Central memory CD8-positive, alpha-beta T cell (primary cell): ENCODE measurements at places on chromosomes 5 and 9.
A peak's percentile ranks its signal among the peaks of the same experiment; 100 is the strongest.

DNA sequence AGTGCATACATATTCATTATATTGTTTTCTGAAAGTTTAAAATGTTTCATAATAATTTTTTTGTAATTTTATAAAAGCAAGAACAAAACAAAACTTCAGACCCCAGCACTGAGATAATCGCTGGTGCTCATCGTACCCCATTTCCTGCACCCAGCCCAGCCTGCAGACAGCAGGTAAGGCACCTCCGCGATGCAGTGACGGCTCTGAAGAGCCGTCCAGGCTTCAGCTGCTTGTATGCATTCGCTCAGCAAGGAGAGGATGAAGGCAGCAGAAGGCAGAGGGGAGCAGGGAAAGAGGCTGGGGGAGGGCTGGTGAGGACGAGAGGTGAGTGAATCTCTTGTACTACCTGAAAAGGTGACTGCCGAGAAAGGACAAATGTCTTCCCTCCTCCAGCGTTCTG is 153.5 kb downstream of the TTLL11 start:
- H3K27ac ChIP-seq: no peak overlapping the region
- H3K4me1 ChIP-seq: no peaks in the 10 kb centered on the region
- DNase-seq: no peak
- no peaks in the 10 kb centered on the region for H3K27me3 ChIP-seq
- no peak overlapping the region for H3K4me3 ChIP-seq

- H3K27ac ChIP-seq: peak overlapping the region; percentile 93
- H3K27me3 ChIP-seq: no peaks in the 10 kb centered on the region
- H3K4me3 ChIP-seq: peak overlapping the region; percentile 88
- H3K36me3 ChIP-seq: peaks cover 5% of the 10 kb centered on the region
- peaks cover 25% of the 10 kb centered on the region for H3K4me1 ChIP-seq
Observed at GRCh38 chr5:77029376-77029885, 773 bp upstream of the AGGF1 start.

DNA sequence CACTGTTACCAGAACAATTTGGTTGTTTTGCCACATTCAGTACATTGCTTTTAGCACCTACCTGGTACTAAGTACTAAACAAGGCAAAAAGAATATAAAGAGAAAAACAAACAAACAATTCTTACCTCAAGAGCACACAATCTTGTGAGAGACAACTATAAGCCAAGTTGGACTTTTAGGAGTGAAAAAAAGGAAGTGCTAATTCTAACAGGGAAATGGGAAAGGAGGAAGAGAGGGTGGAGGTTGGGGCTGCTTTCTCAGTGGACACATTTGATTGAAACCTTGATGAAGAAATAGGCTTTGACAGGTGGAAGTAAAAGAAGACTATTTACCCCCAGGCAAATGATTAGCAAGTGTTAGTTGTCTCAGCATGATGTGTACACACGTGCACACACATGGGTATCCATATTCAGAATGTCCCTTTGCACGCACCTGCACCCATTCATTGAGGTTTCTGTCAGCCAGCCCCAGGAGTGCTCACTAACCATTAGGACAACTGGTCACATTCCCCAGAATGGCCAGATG is 302.6 kb downstream of the ACTL7B start:
- DNase-seq: no peak
- no peak overlapping the region for H3K27ac ChIP-seq
- H3K4me1 ChIP-seq: no peaks in the 10 kb centered on the region
- no peaks in the 10 kb centered on the region for H3K27me3 ChIP-seq

DNA sequence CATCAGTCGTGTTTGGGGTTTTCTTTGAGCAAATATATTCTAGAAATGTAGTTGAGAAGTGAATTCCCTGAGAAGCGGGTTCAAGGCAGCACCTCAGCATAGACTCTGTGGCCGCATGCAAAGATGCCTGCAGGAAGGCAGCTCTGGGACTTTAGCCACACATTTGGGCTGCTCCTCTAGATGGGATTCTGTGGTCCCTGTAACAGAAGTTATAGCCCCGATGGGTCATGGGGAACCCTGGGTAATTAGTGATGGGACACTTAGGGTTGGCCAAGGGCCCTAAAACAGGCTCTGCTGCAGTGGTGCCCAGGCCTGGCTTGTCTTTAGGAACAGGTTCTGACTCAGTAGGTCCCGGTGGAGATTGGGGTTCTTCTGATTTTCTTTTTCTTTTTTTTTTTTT is 36.8 kb downstream of the PHF2 start:
- no peaks in the 10 kb centered on the region for H3K27me3 ChIP-seq
- no peaks in the 10 kb centered on the region for H3K36me3 ChIP-seq
- DNase-seq: no peak
- no peak overlapping the region for H3K27ac ChIP-seq
- peaks cover 7% of the 10 kb centered on the region for H3K4me1 ChIP-seq

DNA sequence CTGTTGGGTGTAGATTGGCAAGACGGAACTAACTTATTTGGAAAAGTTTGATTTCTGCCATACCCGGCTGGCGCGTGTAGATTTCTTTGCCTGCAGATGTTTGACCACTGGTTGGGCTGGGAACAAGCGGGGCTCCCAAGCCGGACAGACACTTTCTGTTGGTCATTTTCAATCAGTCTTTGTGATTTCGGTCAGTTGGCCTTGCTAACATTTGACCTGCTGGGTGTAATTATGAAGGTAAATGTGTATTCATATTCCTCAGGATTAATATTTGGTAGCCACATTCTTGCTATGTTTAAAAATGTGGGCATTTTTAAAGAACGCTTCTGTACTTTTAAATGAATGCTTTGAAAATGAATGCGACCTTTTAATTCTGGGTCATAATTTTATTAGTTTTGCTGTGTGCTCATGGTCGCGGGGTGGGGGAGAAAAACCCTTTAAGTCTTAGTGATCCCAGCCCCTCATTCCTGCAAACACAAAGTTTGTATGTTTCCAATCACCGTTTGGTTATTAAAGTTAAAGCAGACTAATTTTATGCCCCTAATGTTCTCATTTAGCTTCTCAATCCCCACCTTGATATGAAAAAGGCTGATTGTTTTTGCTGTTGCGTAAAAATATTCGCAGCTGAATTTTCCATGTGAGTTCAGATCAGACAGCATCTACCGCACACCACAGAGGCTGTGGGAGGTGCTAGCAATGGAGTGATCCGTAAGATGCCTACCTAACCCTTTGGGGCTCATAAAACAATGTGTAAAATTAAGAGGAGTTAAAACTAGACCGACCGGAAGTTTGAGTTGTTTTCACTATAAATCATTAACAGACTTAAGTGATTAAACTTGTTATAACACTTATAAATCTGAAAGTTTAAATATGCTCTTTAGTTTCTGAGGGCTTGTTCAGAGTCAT is 1.5 kb downstream of the RASGRF2 start:
- peaks cover 4% of the 10 kb centered on the region for H3K36me3 ChIP-seq
- DNase-seq: peak; percentile 19
- H3K27ac ChIP-seq: peak overlapping the region; percentile 72

GRCh38 chr5:53237876-53238275 is 128.3 kb upstream of the MOCS2 start:
- H3K27ac ChIP-seq: no peak overlapping the region
- H3K27me3 ChIP-seq: peaks cover 17% of the 10 kb centered on the region
- no peak for DNase-seq
- H3K4me3 ChIP-seq: no peak overlapping the region
- no peaks in the 10 kb centered on the region for H3K4me1 ChIP-seq
- no peaks in the 10 kb centered on the region for H3K36me3 ChIP-seq

- H3K4me1 ChIP-seq: no peaks in the 10 kb centered on the region
- H3K27ac ChIP-seq: no peak overlapping the region
- peaks cover 2% of the 10 kb centered on the region for H3K36me3 ChIP-seq
- DNase-seq: no peak
- no peaks in the 10 kb centered on the region for H3K27me3 ChIP-seq
- H3K4me3 ChIP-seq: no peak overlapping the region
Observed at GRCh38 chr9:18666986-18667772, 193.2 kb downstream of the ADAMTSL1 start.

DNA sequence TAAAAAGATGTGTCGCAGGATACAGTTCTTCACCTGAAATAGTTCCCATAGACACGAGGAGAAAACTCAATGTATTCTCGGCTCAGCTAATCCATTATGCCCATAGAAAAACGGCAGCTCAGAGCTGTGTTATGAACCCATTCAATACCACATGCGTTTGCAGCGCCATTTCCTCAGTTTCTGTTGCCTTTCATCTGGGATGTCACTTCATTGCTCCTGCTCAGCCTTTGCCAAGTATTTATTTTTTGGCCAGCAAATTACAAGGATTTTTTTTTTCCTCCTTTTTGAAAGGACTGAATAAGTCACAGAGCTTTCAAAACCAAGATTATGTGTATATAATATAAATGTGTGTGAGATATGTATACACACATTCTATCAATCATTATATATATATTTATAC is 280.9 kb downstream of the MARCHF11 start:
- no peaks in the 10 kb centered on the region for H3K4me1 ChIP-seq
- no peak overlapping the region for H3K27ac ChIP-seq
- DNase-seq: no peak

DNA sequence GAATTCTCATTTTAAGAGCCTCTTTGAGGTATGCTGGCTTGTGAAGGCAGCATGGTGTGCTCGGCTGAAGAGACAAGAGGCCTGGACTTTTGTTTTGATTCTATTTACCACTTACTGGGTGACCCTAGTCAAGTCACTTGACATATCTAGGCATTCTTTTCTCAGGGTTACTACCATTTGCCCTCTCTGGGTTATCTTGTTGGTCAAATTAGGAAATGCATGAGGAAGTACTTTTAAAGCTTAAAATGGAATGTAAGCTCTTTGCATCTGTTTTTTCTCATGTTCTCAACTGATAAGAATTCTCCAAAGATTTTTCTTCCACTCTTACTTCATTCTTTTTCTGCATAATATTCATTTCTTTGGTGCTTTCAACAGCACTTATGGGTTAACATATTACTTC is 173.1 kb downstream of the PLK2 start:
- no peaks in the 10 kb centered on the region for H3K36me3 ChIP-seq
- no peaks in the 10 kb centered on the region for H3K27me3 ChIP-seq
- H3K4me3 ChIP-seq: no peak overlapping the region
- no peak for DNase-seq
- H3K27ac ChIP-seq: no peak overlapping the region
- no peaks in the 10 kb centered on the region for H3K4me1 ChIP-seq

DNA sequence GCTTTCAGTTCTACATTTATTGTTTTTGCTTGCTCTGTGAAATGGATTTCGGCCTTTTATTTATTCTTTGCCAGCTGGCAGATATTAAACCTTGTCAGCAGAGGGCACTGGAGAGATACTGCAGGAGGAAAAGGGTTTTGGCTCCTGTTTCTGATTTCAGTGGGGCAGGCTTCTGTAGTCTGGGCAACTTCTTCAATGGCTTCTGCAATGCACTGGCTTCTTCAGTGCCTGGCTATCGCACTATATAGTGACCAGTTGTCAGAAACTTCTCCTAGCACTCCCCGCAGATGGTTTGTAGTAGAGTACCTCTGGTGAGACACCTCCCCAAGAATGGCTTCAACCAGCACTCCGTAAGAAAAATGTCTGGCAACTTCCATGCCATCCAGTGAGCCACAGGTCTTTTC is 3.2 kb upstream of the NFX1 start:
- H3K36me3 ChIP-seq: peaks cover 18% of the 10 kb centered on the region
- H3K27me3 ChIP-seq: no peaks in the 10 kb centered on the region
- peak; percentile 46 for DNase-seq
- no peak overlapping the region for H3K4me3 ChIP-seq
- no peak overlapping the region for H3K27ac ChIP-seq

DNA sequence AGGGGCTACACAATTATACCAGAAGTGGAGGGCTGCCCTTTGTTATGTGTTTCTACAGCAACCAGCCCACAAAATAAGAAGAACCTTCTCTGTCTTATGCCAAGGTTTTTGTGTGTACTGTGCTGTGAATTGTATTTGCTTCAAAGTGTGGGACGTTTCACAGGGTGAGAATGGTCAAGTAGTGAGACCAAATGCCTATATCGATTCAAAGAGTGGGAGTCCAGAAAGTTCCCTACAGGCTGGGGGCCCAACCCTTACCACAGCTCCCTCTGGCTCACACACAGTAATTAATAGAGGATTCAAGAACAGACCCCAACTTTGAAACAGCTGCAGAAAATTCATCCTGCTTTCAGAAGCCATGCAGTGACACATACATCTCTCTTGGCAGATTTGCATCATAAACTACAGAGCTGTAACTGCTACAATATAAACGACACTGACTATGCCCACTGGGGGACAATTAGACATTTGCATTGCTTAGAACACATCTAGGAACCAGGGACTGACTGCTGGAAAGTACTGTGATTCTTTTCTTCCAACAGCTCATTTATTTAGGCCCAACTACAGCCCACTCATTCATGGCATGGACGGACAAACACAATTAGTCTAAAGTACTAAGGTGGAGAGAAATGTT is 12.8 kb downstream of the ENC1 start:
- no peak for DNase-seq
- peak overlapping the region; percentile 73 for H3K27ac ChIP-seq
- H3K4me1 ChIP-seq: peaks cover 35% of the 10 kb centered on the region
- no peaks in the 10 kb centered on the region for H3K27me3 ChIP-seq
- H3K4me3 ChIP-seq: peak overlapping the region; percentile 26

GRCh38 chr9:7360513-7360912 is 439.1 kb downstream of the DMAC1 start:
- H3K27ac ChIP-seq: no peak overlapping the region
- no peaks in the 10 kb centered on the region for H3K4me1 ChIP-seq
- H3K27me3 ChIP-seq: peaks cover 33% of the 10 kb centered on the region
- no peaks in the 10 kb centered on the region for H3K36me3 ChIP-seq
- DNase-seq: no peak
- H3K4me3 ChIP-seq: no peak overlapping the region
